ENCODE measurements at places on chromosomes 3 and 15. TPM values are rescaled to one million over a fixed set of nuclear protein-coding genes. Genes with fewer than 3 reads are reported as not detected.

- H3K36me3 ChIP-seq, result no peaks in the 10 kb centered on the region
- H3K27me3 ChIP-seq, result no peaks in the 10 kb centered on the region
- H3K4me1 ChIP-seq, result no peaks in the 10 kb centered on the region
- no peak overlapping the region for H3K27ac ChIP-seq
These were observed 119.4 kb downstream of the FEZF2 start for GRCh38 chr3:62253971-62254370.

GRCh38 chr15:52379395-52380106 lies 83.9 kb upstream of the MYO5C start:
- H3K4me1 ChIP-seq, result no peaks in the 10 kb centered on the region
- peaks cover 67% of the 10 kb centered on the region for H3K36me3 ChIP-seq
- peak; percentile 5 for DNase-seq
- no peak overlapping the region for H3K4me3 ChIP-seq

- no peaks in the 10 kb centered on the region for H3K4me1 ChIP-seq
- no peak overlapping the region for H3K4me3 ChIP-seq
- no peak for DNase-seq
- H3K36me3 ChIP-seq, result no peaks in the 10 kb centered on the region
- H3K27ac ChIP-seq, result no peak overlapping the region
- H3K27me3 ChIP-seq, result no peaks in the 10 kb centered on the region
These were observed 138.9 kb upstream of the COL8A1 start for GRCh38 chr3:99499235-99500158.

- DNase-seq, result no peak
- H3K4me3 ChIP-seq, result no peak overlapping the region
- H3K36me3 ChIP-seq, result no peaks in the 10 kb centered on the region
- no peaks in the 10 kb centered on the region for H3K4me1 ChIP-seq
- no peak overlapping the region for H3K27ac ChIP-seq
- H3K27me3 ChIP-seq, result no peaks in the 10 kb centered on the region
These were observed 504.4 kb downstream of the FHIT start for GRCh38 chr3:60746695-60747416.

DNA sequence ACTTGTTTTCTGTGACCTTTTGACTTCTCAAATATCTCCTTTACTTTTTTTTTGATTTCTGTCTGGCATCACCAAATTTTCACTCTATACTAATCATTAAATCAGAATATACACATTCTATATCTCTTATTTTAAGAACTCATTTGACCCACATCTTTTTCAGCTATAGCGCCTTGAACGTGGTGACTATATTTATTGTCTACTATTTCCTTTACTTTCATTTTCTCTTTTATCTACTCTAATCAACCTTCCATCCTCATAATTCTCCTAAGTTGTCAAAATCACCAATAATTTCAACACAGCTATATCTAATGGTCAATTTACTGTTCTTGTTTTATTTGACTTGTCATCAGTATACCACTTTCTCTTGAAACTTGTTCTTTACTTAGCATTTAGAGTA lies 119.0 kb upstream of the CBLB start:
- no peaks in the 10 kb centered on the region for H3K4me1 ChIP-seq
- H3K27ac ChIP-seq, result peak overlapping the region; percentile 25
- DNase-seq, result peak; percentile 18
- peak overlapping the region; percentile 11 for H3K4me3 ChIP-seq
- no peaks in the 10 kb centered on the region for H3K27me3 ChIP-seq
- no peaks in the 10 kb centered on the region for H3K36me3 ChIP-seq

DNA sequence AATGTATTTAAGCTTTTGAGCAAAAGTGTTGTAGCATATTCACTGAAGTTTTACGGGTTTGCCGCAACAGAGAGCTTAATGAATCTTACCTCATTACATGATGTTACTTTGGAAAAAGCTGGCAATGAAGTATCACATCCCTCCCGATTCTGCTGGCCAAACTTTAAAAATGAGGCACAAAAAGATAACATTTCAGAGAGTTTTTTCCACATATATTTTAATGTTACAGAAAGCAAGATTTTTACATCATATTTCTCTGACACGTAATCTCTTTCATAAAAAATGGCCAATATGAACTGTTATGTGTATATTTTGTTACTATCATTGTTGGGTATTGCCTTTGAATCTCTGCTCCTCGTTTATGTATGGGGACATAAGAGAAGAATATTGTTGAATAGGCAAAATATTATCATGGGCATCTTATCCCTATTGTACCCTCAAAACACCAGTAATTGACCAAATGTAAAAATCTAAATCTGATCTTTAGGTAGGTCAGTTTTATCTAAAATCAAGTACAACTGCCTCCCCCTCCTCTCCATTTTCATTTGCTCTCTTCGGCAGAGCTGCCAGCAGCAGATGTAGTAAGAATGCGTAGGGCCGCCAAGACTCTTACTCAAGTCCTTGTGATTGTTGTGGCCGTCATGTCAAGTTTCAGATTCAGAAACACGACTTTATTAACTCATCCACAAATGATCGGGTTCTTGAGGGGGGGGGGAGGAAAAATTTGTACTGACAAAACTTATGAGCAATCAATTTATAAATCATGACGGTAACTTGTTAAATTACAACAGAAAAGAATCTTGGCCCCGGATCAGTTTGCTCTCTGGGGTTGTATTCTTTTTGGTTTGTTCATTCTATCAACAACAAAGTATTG lies 106.7 kb upstream of the THRB start:
- H3K27me3 ChIP-seq, result no peaks in the 10 kb centered on the region
- no peak overlapping the region for H3K27ac ChIP-seq
- no peak overlapping the region for H3K4me3 ChIP-seq
- no peaks in the 10 kb centered on the region for H3K36me3 ChIP-seq

DNA sequence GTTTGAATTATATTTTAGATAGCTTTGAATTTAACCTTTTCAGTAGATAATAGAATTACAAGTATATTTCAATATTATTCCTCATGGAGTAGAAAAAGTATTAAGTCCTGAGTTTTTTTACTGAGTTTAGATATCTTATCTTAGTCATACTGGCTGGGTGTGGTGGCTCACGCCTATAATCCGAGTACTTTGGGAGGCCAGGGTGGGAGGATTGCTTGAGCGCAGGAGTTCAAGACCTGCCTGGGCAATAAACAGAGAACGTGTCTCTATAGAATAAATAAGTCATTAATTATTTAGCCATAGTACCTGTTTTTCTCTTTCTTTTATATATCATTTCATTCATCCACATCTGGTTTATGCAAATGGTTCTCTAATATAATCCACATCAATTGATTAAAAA lies 9.9 kb downstream of the RAP2B start:
- peaks cover 15% of the 10 kb centered on the region for H3K36me3 ChIP-seq
- no peak for DNase-seq
- H3K27me3 ChIP-seq, result no peaks in the 10 kb centered on the region
- H3K4me1 ChIP-seq, result peaks cover 14% of the 10 kb centered on the region

DNA sequence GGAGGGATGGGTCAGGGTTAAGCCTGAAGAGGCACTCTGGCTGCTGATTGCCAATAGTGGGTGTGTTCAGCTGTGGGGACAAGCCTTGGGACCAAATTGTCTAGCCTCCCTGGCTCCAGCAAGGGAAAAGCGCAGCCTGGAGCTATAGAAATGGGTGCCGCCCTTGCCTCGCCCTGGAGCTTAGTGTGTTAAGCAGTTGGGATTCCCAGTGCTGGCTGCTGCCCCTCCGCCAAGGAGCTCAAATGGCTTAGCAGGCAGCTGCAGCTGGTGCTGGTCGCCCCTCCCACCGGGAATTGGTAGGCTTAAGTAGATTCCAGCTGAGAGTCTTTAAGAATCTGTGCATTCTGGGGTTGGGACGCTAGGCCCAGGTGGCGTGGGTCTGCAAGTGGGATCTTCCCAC lies 662.9 kb upstream of the TBL1XR1 start:
- no peaks in the 10 kb centered on the region for H3K27me3 ChIP-seq
- DNase-seq, result no peak
- H3K4me3 ChIP-seq, result no peak overlapping the region

DNA sequence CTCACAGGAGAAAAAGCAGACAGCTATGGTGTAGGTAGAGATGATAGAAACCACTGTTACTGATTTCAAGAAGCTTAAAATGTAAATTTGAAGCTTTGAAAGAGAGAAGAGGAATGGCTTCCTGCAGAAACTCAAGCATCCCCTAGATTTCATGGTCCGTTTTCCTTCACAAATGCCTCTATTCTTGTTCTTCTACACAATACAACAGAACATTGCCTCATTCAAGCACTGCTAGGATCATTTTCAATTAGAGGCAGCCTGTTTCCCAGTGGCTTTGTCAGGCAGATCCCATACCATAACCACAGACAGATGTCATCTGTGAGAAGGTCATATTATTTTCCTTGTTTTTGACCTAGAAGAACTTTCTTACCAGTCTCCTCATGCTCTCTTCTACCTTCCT lies 77.9 kb upstream of the SPRED1 start:
- H3K4me1 ChIP-seq, result no peaks in the 10 kb centered on the region

DNA sequence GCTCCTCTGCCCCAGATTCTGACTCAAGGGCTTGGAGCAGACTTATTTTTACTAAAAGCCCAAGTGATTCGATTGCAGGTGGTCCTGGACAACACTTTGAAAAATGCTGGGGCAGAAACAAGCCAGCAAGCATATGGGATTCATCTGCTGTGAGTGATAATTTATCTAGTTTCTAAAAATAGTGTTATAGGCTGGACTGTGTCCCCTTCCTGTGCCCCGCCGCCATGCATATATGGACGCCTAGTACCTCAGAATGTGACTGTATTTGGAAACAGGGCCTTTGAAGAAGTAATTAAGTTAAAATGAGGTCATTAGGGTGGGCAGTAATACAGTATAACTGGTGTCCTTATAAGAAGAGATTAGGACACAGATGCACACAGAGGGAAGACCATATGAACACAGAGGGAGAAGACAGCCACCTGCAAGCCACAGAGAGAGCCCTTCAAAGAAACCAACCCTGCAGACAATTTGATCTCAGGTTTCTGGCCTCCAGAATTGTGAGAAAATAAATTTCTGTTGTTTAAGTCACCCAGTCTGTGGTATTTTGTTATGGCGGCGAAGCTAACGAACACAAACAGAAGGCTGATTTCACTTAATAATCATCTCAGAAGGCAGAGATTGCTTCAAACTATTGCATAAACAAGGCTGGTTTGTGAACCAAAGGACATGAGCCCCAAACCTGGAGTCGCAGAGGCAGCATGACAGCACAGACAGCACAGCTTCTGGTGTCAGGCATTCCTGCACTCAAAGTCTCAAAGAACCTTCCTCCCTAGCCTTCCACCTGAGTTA lies 59.1 kb downstream of the CCNL1 start:
- H3K36me3 ChIP-seq, result no peaks in the 10 kb centered on the region
- H3K4me3 ChIP-seq, result no peak overlapping the region
- peaks cover 7% of the 10 kb centered on the region for H3K4me1 ChIP-seq
- H3K27ac ChIP-seq, result no peak overlapping the region
- no peak for DNase-seq
- no peaks in the 10 kb centered on the region for H3K27me3 ChIP-seq

DNA sequence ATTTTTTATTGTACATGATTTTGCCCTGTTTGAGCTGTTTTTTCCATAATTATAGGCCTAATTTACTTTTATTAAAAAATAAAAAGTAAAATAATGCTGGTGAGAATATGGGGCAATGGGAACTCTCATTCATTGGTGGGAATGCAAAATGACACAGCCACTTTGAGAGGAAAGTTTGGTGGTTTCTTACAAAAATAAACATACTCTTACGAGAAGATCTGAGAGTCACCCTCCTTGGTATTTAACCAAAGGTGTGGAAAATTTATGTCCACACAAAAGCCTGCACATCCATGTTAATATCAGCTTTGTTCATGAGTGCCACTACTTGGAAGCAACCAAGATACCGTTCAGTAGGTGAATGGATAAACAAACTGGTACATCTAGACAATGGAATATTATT lies 9.8 kb downstream of the MUC13 start:
- H3K27ac ChIP-seq, result no peak overlapping the region
- no peak for DNase-seq
- H3K4me3 ChIP-seq, result no peak overlapping the region
- H3K27me3 ChIP-seq, result no peaks in the 10 kb centered on the region

DNA sequence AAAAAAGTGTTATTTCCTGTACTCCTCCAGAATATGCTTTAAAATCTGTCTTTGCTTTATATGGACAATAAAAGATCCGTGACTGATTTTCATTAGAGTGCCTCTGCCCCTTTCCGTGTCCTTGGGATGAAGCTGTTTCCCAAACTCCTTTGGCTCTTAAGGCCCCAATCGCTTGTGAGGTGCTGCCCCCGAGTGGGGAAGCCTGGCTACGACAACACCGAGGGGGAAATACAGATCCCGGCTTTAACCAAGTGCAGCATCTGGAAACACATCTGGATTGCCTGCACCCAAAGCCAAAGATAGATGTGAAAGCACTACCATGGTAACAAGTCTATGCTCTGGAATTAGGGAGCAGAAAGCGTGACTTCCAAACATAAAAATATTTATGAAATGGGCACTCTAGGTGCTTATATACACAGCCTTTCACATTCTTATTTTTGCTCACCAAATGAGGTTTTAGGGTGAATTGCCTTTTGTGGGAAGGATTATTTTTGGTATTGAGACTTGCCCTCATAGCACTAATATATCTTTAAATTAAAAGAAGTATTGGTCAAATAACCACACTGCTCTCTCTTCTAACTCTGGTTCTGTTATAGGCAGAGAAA lies 40.6 kb upstream of the ADCY5 start:
- H3K36me3 ChIP-seq, result peaks cover 6% of the 10 kb centered on the region
- H3K27ac ChIP-seq, result no peak overlapping the region
- no peaks in the 10 kb centered on the region for H3K27me3 ChIP-seq
- no peaks in the 10 kb centered on the region for H3K4me1 ChIP-seq
- peak; percentile 57 for DNase-seq

DNA sequence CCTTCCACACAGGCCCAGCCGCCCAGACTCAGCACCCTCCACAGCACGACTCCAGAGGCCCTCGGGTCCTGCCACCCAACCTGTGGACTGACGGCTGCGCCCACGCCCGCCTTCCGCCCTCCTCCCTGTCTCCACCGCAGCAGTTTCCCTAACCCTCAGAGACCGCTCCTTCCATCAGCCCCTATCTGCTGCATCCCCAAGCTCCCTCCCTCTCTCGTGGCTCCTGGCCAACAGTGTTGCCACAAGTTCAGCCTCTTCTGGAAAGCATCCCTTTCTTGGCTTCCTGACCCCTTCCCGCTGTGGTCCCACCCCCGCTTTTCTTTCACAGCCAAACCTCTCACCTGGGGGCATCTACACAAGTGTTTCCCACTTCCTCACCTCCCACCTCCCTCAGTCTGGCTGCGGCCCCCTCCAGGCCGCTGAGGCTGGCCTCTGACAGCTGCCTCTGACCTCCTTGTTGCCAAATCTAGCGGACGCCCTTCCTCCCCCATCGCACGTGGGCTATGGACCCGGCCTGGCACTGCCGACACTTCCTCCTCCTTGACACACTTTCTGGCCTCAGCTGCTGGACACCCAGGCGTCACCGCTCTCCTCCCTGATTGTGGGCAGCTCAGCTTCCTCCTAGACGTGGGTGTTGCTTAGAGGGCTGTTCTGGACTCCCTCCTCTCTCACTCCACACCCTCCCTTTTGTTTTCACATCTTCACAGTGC lies 168.8 kb upstream of the TLE3 start:
- no peaks in the 10 kb centered on the region for H3K36me3 ChIP-seq
- no peak overlapping the region for H3K4me3 ChIP-seq
- DNase-seq, result peak; percentile 37
- peaks cover 75% of the 10 kb centered on the region for H3K4me1 ChIP-seq
- H3K27me3 ChIP-seq, result peaks cover 17% of the 10 kb centered on the region
- no peak overlapping the region for H3K27ac ChIP-seq

- no peaks in the 10 kb centered on the region for H3K36me3 ChIP-seq
- peak; percentile 81 for DNase-seq
- H3K4me1 ChIP-seq, result peaks cover 14% of the 10 kb centered on the region
These were observed 70.0 kb upstream of the CGNL1 start for GRCh38 chr15:57306161-57306943.

PEAK1 gene
- total RNA-seq, result 73.9 TPM

MESP2 gene
- not detected for total RNA-seq

INKA1 gene
- not detected for total RNA-seq

TMEM207 gene
- not detected for total RNA-seq

ATP8B4 gene
- 75.1 TPM for total RNA-seq
